Mesothelial cell of epicardium (in vitro differentiated cells): ENCODE measurements at places on chromosomes 5 and 9. TPM values are rescaled to one million over a fixed set of nuclear protein-coding genes. Genes with fewer than 3 reads are reported as not detected.

Gene SHISAL2B
- not detected in 3 replicates for total RNA-seq

Gene MRRF
- 38.7 to 39.9 TPM (median 39.2 TPM) in 3 replicates for total RNA-seq

Gene SV2C
- 0.02 to 0.18 TPM (median 0.05 TPM) in 3 replicates for total RNA-seq

DNA sequence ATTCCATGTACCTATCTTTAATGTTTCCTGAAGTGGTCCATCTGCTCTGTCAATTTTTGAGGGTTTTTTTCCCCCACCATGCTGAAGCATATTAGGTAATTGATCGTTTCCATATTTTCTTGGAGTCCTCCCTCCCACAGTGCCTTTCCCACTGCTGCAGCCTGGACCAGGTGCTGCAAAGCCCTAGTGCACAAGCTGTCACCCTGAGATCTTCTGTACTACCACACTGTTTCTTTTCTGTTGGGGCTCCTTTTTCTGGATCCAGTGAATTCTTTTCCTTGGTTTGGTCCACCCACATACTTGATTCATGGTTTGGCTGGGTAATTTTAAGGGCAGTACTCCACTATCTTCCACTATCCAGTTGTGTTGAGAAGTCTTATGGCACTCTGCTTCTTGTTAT is 30.9 kb upstream of the FAM169A start:
- no peak for DNase-seq

DNA sequence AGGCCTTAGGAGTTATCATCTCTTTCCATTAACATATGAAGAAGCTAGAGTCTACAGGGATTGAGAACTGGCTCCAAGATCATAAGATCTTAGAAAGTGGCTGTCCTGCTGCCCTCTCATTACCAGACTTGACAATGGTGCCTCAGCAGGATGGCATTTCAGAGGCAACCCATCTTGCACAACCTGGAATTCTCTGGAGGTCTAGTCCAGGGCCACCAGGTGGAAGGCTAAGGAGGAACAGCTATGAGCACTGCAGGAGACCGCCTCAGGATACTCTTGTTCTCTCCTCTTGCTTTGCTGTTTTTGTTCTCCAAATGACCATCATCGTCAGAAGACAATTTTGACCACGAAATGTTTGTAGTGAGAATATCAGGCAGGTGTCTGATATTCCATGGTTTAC is 322.6 kb downstream of the FBXL17 start:
- no peak for DNase-seq

GRCh38 chr5:10637944-10638343 is 74.1 kb downstream of the ANKRD33B start:
- DNase-seq, result no peak

- no peak for DNase-seq
These were observed 199.7 kb downstream of the HSPA4 start for GRCh38 chr5:133251296-133252132.

GRCh38 chr9:126604059-126605055 is 9.4 kb upstream of the LMX1B start:
- DNase-seq, result no peak
